ENCODE measurements at places on chromosomes 11 and 22. TPM values are rescaled to one million over a fixed set of nuclear protein-coding genes. Genes with fewer than 3 reads are reported as not detected.

OR52H1 gene
- total RNA-seq: 0.30 TPM

C22orf42 gene
- total RNA-seq: not detected

FGF19 gene
- not detected for total RNA-seq

OR4X1 gene
- not detected for total RNA-seq

CARD10 gene
- 2.1 TPM for total RNA-seq

RAG1 gene
- 0.74 TPM for total RNA-seq

APOBEC3G gene
- total RNA-seq: 7.0 TPM

TSPAN18 gene
- total RNA-seq: 0.30 TPM

MMP13 gene
- not detected for total RNA-seq

CATSPERZ gene
- not detected for total RNA-seq

ADSL gene
- total RNA-seq: 140 TPM

CD3D gene
- total RNA-seq: not detected

CDC42BPG gene
- under 0.01 TPM for total RNA-seq

DRICH1 gene
- total RNA-seq: not detected

CECR2 gene
- under 0.01 TPM for total RNA-seq

CDK2AP2 gene
- 25.8 TPM for total RNA-seq

PPP2R1B gene
- 29.7 TPM for total RNA-seq

ACR gene
- total RNA-seq: not detected

WNT7B gene
- under 0.01 TPM for total RNA-seq

PIWIL4 gene
- total RNA-seq: 2.5 TPM

RAB36 gene
- total RNA-seq: 3.7 TPM

IGLL5 gene
- total RNA-seq: not detected

NPAS4 gene
- not detected for total RNA-seq

KIF18A gene
- total RNA-seq: 12.3 TPM

KRTAP5-1 gene
- total RNA-seq: not detected

TTLL1 gene
- total RNA-seq: 13.5 TPM

ATL3 gene
- total RNA-seq: 92.6 TPM

SHANK2 gene
- 3.7 TPM for total RNA-seq

PGR gene
- under 0.01 TPM for total RNA-seq

YPEL4 gene
- total RNA-seq: 0.89 TPM

GGTLC2 gene
- not detected for total RNA-seq

LRRC74B gene
- under 0.01 TPM for total RNA-seq

HIC2 gene
- 2.4 TPM for total RNA-seq

HIKESHI gene
- total RNA-seq: 35.9 TPM

OR2AG1 gene
- not detected for total RNA-seq

IL17REL gene
- 0.09 TPM for total RNA-seq

DKK3 gene
- total RNA-seq: 328 TPM

OTOG gene
- total RNA-seq: not detected

FOLH1 gene
- total RNA-seq: not detected

MUC15 gene
- total RNA-seq: not detected

KCNJ5 gene
- total RNA-seq: not detected

C11orf42 gene
- not detected for total RNA-seq

CCDC34 gene
- total RNA-seq: 3.6 TPM

CD44 gene
- 667 TPM for total RNA-seq

USP35 gene
- 10.1 TPM for total RNA-seq

FXYD6 gene
- total RNA-seq: not detected

ADM2 gene
- total RNA-seq: 6.5 TPM

KCNK4 gene
- not detected for total RNA-seq

KAT5 gene
- total RNA-seq: 28.3 TPM

APLNR gene
- total RNA-seq: not detected
